ENCODE measurements at places on chromosomes 4 and X.
A peak's percentile ranks its signal among the peaks of the same experiment; 100 is the strongest.

DNA sequence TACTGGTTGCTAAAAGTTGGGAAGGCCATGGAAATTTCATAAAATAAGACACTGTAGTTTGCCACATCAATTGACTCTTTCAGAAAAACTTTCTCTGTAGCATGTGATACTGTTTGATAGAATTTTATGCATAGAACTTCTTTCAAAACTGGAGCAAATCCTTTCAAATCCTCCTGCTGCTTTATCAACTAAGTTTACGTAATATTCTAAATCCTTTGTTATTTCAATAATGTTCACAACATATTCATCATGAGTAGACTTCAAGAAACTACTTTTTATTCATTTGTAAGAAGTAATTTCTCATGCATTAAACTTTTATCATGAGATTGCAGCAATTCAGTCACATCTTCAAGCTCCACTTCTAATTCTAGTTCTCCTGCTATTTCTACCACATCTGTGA lies 199.3 kb downstream of the PCDH18 start:
- no peak for DNase-seq

GRCh38 chr4:40458683-40459082 lies 123.5 kb downstream of the CHRNA9 start:
- no peak for DNase-seq

GRCh38 chr4:17058916-17059741 lies 160.7 kb upstream of the LDB2 start:
- no peak for DNase-seq

GRCh38 chrX:132165651-132166050 lies 37.8 kb upstream of the FRMD7 start:
- no peak for DNase-seq

- no peak for DNase-seq
Measured at GRCh38 chr4:2961811-2962441, 1.3 kb downstream of the NOP14 start.

- DNase-seq, result peak; percentile 62
Measured at GRCh38 chr4:2789793-2790582, 2.9 kb upstream of the SH3BP2 start.

GRCh38 chr4:161254375-161254774 lies 909.4 kb downstream of the FSTL5 start:
- DNase-seq, result no peak

GRCh38 chr4:78078101-78078500 lies 21.0 kb downstream of the FRAS1 start:
- DNase-seq, result no peak

GRCh38 chr4:137124278-137124932 lies 407.9 kb downstream of the PCDH18 start:
- DNase-seq, result no peak

DNA sequence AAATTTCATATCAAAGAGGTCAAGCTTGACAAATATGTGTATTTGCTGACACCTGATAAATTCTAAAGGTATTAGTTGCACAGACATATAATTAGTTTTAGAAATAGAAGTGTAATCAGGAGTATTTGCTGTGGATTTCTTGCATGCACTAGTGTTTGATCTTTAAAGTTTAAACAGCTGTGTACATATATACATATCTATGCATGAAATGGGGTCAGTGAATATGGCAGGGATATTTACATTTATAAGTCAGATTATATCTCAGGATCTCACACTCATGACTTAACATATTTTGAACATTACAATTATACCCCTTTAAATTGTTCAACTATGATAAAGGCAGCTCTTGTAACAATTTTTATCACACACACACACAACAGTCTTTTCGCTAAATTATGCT lies 547.4 kb upstream of the ACTRT1 start:
- DNase-seq, result no peak

Data from sigmoid colon (tissue), 7 donors.